ENCODE measurements at places on chromosomes 3 and 15. TPM values are rescaled to one million over a fixed set of nuclear protein-coding genes. Genes with fewer than 3 reads are reported as not detected.

- no peak overlapping the region for H3K4me3 ChIP-seq
- DNase-seq: no peak
- no peaks in the 10 kb centered on the region for H3K36me3 ChIP-seq
- no peaks in the 10 kb centered on the region for H3K4me1 ChIP-seq
Measured at GRCh38 chr3:137709011-137709601, 55.0 kb upstream of the SOX14 start.

GRCh38 chr3:43512754-43513404 is 108.9 kb downstream of the ANO10 start:
- no peaks in the 10 kb centered on the region for H3K4me1 ChIP-seq
- no peaks in the 10 kb centered on the region for H3K36me3 ChIP-seq
- no peak overlapping the region for H3K4me3 ChIP-seq
- H3K27ac ChIP-seq: no peak overlapping the region

- no peaks in the 10 kb centered on the region for H3K4me1 ChIP-seq
- H3K27me3 ChIP-seq: no peaks in the 10 kb centered on the region
- no peak overlapping the region for H3K27ac ChIP-seq
Measured at GRCh38 chr3:40200692-40201316, 108.7 kb upstream of the EIF1B start.

DNA sequence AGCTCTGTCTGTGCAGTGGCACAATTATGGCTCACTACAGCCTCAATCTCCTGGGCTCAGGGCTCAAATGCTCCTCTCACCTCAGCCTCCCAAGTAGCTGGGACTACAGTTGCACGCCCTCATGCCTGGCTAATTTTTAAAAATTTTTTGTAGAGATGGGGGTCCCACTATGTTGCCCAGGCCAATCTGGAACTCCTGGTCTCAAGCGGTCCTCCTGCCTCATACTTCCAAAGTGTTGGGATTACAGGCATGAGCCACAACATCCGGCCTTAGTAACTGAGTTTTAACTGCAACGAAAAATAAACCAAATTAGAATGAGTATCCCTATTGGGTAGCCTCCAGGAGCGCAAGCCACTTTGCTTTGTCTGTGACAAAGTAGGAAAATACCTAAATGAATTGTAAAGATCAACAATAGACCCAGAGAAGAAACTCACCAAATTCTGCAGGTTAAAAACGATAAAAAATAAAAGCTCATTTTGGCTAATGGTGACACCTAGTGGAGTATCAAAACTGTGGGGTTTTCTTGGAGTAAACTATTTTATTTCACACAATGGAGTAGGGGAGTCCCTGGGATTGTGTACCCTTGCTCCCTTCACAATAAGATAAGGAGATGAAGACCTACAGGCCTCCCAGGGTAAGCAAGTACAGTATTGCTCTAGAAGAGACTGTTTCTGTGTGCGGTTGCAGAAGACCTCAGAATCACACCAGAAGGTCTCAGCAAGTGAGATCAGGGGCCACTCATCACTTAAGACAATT is 21.0 kb upstream of the CA12 start:
- no peaks in the 10 kb centered on the region for H3K27me3 ChIP-seq
- H3K36me3 ChIP-seq: no peaks in the 10 kb centered on the region
- no peaks in the 10 kb centered on the region for H3K4me1 ChIP-seq
- no peak for DNase-seq
- H3K4me3 ChIP-seq: no peak overlapping the region
- H3K27ac ChIP-seq: no peak overlapping the region

DNA sequence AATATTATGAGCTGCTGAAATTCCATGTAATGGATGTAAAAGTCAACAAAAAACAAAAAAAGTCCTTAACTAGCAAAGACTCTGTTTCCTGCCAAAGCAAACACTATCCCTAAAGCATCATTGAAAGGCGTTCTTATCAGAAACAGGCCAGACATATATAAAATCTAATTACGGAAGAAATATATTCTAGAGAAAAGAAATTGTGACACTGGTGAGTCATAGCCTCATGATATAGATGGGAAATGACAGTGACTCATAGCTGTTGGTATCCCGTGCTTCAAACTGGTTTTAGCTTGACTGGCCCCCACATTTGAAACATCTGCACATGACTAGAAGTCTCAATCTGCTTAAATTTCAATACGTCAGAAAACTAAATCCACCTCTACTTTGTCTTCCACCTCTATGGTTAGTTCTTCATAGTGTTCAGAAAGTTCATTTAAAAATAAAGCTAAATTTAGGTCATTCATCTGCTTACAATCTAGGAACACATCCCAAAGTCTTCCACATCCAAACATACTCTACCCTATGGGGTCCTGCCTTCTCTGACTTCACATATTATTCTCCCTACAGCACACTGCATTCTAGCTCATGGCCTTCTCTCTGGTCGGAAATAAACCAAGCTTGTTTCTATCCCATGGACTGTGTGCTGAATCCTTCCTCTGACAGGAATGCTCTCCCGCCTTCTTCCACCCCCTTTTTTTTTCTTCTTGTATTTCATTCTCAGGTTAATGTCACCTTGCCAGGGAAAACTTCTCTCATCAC is 456.3 kb upstream of the ARRDC4 start:
- no peak overlapping the region for H3K27ac ChIP-seq
- H3K27me3 ChIP-seq: no peaks in the 10 kb centered on the region
- DNase-seq: no peak
- H3K4me3 ChIP-seq: no peak overlapping the region
- H3K4me1 ChIP-seq: no peaks in the 10 kb centered on the region

GRCh38 chr15:64122936-64123351 is 27.2 kb downstream of the SNX1 start:
- H3K27me3 ChIP-seq: no peaks in the 10 kb centered on the region
- H3K4me1 ChIP-seq: peaks cover 8% of the 10 kb centered on the region
- peaks cover 99% of the 10 kb centered on the region for H3K36me3 ChIP-seq

GRCh38 chr3:12982619-12983101 is 90.6 kb downstream of the IQSEC1 start:
- H3K36me3 ChIP-seq: no peaks in the 10 kb centered on the region
- H3K4me1 ChIP-seq: no peaks in the 10 kb centered on the region
- H3K4me3 ChIP-seq: no peak overlapping the region
- H3K27ac ChIP-seq: no peak overlapping the region

DNA sequence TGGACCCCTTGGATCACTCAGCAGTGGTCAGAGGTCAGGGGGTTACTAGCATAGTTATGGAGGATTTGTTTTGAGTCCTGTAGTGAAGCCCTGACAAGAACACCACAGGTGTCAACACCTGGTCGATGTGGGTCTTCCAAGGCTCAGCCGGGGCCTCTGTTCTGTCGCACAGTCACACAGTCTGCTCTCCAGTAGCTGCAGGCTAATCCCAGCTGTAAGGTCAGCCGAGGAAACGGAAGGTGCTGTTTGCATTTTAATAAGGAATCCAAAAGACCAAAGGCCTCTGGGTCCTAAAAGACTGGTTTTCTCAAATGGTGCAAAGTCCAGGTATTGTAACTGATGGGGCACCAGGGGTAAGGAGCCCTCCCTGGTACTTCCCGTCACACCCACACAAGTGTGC is 71.7 kb downstream of the RPLP1 start:
- H3K27ac ChIP-seq: no peak overlapping the region
- no peaks in the 10 kb centered on the region for H3K27me3 ChIP-seq
- no peak overlapping the region for H3K4me3 ChIP-seq
- H3K4me1 ChIP-seq: no peaks in the 10 kb centered on the region
- no peaks in the 10 kb centered on the region for H3K36me3 ChIP-seq

- no peak overlapping the region for H3K4me3 ChIP-seq
- no peak for DNase-seq
- H3K4me1 ChIP-seq: no peaks in the 10 kb centered on the region
- no peaks in the 10 kb centered on the region for H3K36me3 ChIP-seq
- H3K27me3 ChIP-seq: no peaks in the 10 kb centered on the region
Measured at GRCh38 chr3:55964491-55964985, 477.4 kb upstream of the WNT5A start.

GRCh38 chr3:182837855-182838454 is 44.7 kb downstream of the ATP11B start:
- H3K36me3 ChIP-seq: peaks cover 45% of the 10 kb centered on the region
- H3K4me3 ChIP-seq: no peak overlapping the region
- H3K4me1 ChIP-seq: no peaks in the 10 kb centered on the region
- no peaks in the 10 kb centered on the region for H3K27me3 ChIP-seq
- no peak for DNase-seq

DNA sequence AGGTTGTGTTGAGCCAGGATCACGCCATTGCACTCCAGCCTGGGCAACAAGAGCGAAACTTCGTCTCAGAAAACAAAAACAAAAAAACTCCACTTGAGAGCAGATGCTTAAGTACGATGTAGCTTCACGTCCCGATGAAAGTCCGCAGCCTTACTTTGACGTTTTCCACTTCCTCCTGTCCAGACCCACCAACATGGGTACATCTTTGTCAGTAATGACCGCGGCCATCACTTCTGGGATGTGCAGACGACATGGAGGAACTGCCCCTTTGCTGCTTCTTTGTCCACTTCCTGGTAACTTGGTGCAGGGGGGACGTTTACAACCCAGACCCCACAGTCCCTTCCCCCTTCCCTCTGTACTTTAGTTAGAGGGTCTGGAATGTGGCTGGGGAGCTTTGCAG is 48.7 kb downstream of the CRABP1 start:
- H3K27me3 ChIP-seq: peaks cover 9% of the 10 kb centered on the region
- H3K4me3 ChIP-seq: no peak overlapping the region
- H3K4me1 ChIP-seq: no peaks in the 10 kb centered on the region
- no peak for DNase-seq
- H3K27ac ChIP-seq: no peak overlapping the region

DNA sequence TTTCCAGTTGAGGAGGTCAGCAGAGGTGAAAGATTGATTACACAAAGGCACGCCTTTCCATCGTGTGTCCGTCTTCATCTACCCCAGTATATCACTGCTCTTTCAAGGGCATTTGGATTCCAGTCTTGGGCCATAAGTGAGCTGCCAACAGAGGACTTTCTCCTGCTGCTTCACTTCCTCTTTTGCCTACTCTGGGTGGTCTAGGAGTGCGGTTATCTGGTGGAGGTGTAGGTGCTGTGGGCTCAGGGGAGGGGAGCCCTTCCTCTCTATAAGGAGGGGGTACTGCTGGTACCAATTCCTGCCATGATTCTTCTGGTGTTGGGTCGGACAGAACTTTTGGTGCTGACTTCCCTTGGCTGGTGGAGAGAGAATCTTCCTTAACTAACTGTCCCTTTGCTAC is 83.1 kb upstream of the VEPH1 start:
- no peak for DNase-seq
- no peaks in the 10 kb centered on the region for H3K36me3 ChIP-seq
- H3K27ac ChIP-seq: no peak overlapping the region

DNA sequence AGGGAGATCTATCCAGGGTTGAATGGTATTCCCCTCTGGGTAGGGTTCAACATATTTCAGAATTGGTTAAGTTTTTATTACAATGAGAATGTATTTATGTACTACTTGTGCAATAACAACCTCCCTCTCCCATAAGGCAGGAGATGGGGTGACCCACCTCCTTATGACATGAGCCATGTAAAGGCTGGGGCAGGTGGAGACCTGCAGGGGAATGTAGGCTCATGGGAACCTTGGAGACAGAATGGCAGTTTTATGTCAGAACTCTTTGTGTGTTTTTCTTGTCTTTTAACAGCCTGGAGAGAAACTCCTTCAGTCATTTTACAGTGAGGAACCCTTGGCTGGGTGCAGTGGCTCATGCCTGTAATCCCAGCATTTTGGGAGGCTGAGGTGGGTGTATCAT is 24.6 kb upstream of the INSYN1 start:
- no peaks in the 10 kb centered on the region for H3K36me3 ChIP-seq
- no peak overlapping the region for H3K27ac ChIP-seq
- no peaks in the 10 kb centered on the region for H3K4me1 ChIP-seq
- no peak overlapping the region for H3K4me3 ChIP-seq
- no peaks in the 10 kb centered on the region for H3K27me3 ChIP-seq

TRH gene
- not detected for total RNA-seq

ANKRD34C gene
- not detected for total RNA-seq

ELL3 gene
- total RNA-seq: 4.3 TPM

SPESP1 gene
- total RNA-seq: 1.2 TPM

FAIM gene
- 11.5 TPM for total RNA-seq

USP19 gene
- 63.9 TPM for total RNA-seq

P2RY13 gene
- 8.2 TPM for total RNA-seq

SI gene
- total RNA-seq: not detected

ISLR2 gene
- 4.0 TPM for total RNA-seq
